ENCODE measurements at places on chromosomes 4 and X. TPM values are rescaled to one million over a fixed set of nuclear protein-coding genes. Genes with fewer than 3 reads are reported as not detected.
A peak's percentile ranks its signal among the peaks of the same experiment; 100 is the strongest.

DNA sequence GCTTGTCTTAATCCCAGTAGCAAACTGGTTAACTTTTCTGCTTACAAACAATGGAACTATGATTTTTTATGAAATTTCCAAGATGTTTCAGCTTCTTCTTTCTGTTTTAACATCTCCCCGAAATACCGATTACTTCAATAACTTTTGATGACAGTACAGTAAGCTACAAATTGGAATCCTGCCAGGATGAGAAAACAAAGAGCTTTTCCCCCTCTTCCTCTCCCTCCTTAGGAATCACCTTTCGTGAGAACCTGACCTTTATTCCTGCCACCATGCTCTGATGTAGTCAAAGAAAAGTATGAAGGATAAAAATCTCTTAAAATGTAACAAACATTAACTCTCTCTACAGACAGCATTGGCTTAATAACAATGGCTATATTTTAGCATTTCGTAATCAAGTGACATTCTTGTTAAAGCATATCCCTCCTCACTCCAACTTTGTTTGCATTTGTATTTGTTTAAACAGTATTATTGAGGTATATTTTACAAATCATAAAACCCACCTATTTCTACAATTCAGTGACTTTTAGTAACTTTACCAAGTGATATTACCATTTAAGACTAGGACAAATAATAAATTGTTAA lies 148.7 kb upstream of the NAP1L5 start:
- no peak for DNase-seq

The PHOX2B gene
- not detected for total RNA-seq

The CXCL3 gene
- not detected for total RNA-seq

The SUPT20HL2 gene
- total RNA-seq, result not detected

DNA sequence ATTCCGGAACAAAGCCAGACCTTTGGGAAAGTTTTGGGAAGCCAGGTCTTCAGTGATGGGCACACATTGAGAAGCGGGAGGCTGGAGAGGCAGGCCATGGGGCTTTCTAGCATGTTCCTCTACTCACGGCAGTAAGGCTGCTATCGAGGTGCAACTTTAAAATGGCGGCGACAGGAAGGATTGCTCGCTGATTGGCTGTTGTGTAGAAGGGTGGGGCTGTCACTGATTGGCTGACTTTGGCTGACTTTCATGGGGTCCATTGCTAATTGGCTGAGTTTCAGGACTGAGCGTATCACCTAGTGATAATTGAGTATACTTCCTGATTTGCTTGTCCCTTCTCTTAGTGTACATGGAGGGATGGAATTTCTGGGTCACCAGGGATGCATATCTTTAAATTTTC lies 19.7 kb upstream of the GLOD5 start:
- no peak for DNase-seq

The SPATA4 gene
- not detected for total RNA-seq

The FAM149A gene
- 0.29 TPM for total RNA-seq

GRCh38 chr4:6425336-6425735 lies 47.1 kb downstream of the PPP2R2C start:
- no peak for DNase-seq

DNA sequence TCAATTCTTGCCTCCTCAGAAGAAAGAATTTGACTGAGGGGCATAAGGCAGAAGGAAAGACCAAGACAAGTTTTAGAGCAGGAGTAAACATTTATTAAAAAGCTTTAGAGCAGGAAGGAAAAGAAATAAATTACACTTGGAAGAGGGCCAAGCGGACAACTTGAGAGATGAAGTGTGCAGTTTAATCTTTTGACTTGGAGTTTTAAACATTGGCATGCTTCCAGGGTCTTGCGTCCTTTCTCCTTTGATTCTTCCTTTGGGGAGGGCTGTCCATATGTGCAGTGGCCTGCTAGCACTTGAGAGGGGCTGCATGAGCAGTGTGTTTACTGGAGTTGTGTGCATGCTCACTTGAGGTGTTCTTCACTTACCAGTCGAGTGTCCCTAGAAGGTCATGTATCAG lies 275.8 kb upstream of the IL1RAPL1 start:
- DNase-seq, result no peak

GRCh38 chr4:181956512-181956911 lies 286.7 kb upstream of the TENM3 start:
- DNase-seq, result no peak

The ADH1A gene
- total RNA-seq, result not detected

The ARMCX6 gene
- 37.9 TPM for total RNA-seq

GRCh38 chr4:2963966-2964471 lies 648 bp downstream of the GRK4 start:
- DNase-seq, result peak; percentile 61

The TMEM35A gene
- not detected for total RNA-seq

- no peak for DNase-seq
These were observed 69.2 kb downstream of the CRMP1 start for GRCh38 chr4:5823542-5824211.

- DNase-seq, result peak; percentile 13
These were observed 8.6 kb upstream of the HAUS3 start for GRCh38 chr4:2250357-2251072.

DNA sequence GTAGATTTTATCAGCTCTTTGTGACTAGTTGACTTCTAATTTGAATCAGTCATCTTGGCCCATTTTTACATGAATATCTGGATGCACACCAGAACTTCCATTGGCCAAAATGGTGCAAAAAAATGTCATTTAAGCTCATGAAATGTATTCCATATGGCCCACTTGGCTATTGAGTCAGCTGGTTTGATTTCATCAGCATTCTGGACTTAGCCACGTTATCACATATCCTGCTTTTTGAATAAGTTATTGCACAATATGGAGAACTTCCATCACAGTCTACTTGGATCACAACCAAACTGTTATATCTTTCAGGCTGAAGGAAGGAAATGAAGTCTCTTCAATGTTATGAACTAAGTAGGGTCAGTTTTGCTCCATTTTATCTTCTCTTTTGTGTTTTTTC lies 640.6 kb downstream of the PCDH7 start:
- no peak for DNase-seq

The DCHS2 gene
- not detected for total RNA-seq

DNA sequence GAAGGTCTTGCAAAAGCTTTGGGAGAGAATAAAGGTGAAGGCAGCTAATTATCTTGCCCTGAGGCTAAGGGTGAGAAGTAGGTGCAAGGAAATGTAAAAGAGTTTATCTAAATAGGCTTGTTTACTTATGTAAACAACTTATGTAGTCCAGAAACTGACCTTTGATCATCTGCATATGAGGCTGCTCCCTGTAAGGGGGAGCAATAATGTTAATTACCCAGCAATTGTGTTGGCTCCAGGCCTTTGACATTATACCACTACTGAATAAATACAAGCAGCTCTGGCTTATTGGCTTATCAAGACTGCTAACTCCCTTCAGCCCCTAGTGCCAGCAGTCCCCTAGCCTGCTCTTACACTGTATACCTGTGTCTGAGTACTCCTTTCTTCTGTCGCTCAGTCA lies 303.7 kb upstream of the GNPDA2 start:
- DNase-seq, result no peak

The IRS4 gene
- not detected for total RNA-seq

The AKAP14 gene
- not detected for total RNA-seq
